ENCODE measurements at places on chromosomes 11 and 22.

DNA sequence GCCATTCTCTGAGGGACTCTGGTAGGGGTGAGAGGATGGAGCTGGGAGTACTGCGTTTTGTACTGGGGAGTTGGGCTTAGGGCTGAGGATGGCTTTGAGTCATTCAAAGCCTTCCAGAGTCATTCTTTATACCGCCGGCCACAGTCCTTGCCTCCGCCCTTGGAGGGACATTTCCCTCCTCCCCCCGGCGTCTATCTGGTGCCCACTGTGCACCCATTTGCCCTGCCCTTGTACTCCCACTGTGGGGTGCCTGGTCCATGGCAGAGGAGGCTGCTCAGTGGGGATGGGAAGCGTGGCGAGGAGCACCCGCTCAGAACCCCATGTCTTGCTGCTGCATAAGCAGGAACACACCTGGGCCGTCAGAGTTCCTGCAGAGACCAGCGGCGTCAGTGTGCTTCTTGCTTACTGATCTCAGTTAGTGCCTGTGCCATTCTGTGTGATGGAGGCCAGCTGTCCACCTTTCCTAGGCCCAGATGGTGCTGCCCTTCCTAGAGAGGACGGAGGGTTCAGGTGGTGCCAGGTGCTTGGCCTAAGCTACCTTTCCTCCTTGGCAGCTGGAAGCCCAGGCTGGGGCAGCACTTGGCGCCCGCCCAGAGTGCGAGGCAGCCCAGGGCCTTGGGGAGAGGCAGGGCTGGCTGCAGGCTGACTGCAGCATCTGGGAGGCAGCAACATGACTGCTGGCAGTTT is 23.3 kb upstream of the TMEM191C start:
- no peak for DNase-seq

DNA sequence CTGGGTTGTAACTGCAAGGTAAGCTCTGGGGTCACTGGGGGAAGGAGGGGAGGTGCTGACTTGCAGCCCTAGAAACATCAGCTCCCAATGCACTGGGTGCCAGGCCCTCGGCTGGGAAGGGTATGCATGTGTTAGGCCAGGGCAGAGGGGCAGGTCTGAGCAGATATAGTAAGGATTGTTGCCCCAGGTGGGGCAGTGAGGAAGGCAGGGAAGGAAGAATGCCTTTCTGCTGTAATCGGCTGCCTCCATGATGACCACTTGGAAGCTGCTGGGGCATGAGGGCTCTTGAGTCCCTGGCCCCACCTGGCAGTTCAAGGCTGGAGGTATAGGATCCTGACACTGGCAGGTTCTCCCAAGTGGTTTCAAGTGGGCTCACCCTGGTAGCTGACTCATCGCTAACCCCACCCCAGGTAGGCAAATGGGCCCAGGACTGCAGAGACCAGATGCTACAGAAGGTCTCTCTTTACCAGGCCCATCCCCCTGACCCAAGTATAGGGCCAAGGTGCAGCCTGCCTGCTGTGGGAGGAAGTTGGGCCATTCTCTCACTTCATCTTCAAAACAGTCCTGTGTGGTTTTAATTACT is 56.7 kb downstream of the TIMP3 start:
- no peak for DNase-seq

GRCh38 chr11:122900587-122901202 is 18.1 kb downstream of the JHY start:
- no peak for DNase-seq

DNA sequence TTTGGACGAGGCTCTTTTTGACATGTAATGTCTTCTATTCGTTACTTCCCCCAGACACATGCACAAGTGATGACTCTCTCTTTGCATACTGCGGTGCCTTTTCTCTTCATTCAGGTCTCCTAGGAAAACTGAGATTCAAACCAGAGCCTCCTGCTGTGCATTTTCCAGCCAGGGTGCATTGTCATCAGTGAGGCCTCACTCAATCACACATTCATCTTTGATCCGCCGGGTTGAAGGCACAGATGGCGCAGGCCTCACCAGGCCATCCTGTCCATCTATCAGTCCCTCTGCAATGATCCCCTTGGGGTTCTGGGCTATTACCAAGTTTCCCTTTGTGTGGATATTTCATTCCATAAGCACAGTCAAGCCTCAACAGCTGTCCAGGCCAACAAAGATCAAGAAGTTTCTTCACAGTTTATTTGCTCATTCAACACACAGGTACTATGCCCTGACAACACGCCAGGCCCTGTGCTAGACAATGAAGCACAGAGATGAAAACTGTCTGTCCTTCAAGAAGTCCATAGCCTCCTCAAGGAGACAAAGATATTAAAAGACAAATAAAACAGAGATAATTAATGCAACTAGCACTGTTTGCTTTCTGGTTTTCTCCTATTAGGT is 107.8 kb downstream of the LARGE1 start:
- no peak for DNase-seq

DNA sequence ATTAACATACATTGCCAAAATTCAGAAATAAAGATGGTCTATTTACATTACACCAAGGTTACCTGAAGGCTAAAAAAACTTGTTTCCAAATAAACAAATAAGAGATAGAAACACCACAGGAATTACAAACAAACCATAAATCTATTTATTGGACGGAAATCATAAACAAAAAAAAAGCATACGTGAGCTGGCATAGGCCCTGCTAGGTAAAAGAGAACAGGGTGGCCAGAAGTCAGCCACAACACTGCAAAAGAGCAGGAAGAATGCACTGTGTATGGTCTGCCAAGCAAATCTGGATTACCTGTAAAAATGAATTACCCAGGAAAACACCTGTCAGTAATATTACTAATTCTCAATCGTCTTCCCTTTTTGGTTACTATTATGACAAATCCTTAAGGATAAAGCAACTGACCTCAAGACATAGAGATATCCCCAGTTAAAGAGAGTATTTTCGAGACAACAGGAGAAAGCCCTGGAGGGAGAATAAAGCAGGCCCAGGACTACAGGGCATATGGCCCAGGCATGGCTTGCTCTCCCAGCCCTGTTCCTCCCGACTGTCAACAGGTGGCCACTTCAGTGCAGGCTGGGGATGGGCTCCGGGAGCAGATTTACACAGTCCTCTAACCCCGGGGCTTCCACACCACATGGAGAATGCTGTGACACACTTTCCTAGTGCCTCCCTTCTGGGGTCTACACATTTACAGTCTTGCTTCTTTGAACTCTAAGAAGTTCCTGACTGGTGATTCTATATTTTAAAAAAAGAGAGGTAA is 18.0 kb downstream of the PPP2R1B start:
- no peak for DNase-seq

- no peak for DNase-seq
Measured at GRCh38 chr11:9855579-9856287, 191.9 kb downstream of the SWAP70 start.

DNA sequence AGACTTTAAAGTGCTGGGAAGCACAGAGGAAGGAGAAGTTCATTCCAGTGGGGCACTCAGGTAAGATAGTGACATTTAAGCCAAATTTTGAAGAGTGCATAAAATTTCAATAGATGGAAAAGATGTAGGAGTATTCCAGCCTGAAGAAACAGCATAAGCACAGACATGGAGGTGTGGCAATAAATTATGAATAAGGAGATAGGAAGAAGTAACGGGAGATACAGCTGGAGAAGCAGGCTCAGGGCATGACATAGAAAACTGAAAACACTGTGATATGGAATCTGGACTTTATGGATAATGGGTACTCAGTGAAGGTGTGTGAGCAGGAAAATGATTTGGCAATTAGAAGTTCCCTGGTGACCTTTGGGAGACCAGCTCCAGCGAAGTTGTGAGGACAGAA is 33.3 kb downstream of the P4HA3 start:
- DNase-seq = no peak

- DNase-seq = no peak
Measured at GRCh38 chr22:22099194-22099486, 116.6 kb upstream of the TOP3B start.

GRCh38 chr11:9146477-9146876 is 55.1 kb upstream of the SCUBE2 start:
- DNase-seq = no peak

GRCh38 chr11:105049481-105049880 is 4.3 kb upstream of the CARD16 start:
- DNase-seq = no peak

- DNase-seq = no peak
Measured at GRCh38 chr11:69059985-69060384, 11.3 kb downstream of the TPCN2 start.

GRCh38 chr11:126163074-126163700 is 48.3 kb downstream of the RPUSD4 start:
- DNase-seq = no peak

GRCh38 chr11:37512156-37512780 is 914.2 kb upstream of the RAG2 start:
- no peak for DNase-seq

DNA sequence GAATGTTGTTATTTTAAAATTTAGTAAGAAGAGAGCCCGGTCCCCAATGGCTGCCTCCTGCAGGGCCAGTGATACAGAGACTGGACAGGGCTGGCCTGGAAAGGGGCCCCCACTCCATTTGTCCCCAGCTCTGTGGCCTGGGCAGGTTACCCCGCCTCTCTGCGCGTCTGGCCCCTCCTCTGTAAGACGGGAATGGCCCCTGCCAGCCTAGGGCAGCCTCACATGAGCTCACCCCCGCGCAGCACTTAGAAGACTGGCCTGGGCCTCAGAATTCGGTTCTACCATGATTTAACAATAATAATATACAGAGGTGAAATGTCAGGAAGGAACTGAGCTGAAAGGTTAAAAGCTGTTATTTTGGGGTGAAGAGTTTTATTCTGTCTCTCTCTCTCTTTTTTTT is 1.3 kb downstream of the APOBEC3G start:
- DNase-seq = no peak

DNA sequence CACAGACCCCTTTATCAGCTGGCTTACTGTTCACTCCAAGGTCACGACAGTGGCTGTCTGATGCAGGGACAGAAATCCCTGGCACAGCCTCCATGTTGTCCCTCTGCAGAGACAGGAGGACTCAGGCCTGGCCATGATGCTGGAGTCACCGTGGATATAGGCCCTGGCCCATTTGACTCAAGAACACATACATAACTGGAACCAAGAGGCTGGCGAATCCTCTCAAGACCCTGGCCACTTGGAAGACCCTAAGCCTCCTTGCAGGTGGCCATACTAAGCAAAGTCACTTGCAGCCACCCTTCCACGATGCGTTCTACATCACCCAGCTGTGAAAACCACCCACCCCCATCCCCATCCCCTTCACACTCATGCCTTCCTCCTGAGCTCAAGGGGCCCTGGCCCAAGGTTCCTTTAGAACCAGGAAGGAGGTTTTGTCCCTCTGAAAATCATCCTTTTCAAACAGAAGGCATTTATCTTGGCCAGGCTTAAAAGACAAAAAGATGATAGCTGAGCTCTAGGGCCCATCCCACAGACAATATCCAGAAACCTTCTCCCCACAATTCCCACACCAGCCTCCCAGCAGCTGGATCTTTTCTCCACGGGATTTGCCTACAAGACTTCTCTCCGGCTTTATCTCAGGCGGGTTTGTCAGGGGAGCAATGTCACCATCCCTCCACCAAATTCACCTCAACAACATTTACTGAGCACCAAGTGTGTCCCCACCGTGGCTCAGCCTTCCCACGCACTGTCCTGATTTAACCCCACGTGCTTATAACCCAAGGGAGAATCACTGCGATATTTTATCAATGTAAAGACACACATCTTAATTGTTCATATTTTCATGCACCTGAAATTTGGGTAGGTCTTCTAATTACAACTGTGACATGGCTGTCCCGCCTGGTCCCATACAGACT is 123.4 kb upstream of the SERPIND1 start:
- DNase-seq = no peak

DNA sequence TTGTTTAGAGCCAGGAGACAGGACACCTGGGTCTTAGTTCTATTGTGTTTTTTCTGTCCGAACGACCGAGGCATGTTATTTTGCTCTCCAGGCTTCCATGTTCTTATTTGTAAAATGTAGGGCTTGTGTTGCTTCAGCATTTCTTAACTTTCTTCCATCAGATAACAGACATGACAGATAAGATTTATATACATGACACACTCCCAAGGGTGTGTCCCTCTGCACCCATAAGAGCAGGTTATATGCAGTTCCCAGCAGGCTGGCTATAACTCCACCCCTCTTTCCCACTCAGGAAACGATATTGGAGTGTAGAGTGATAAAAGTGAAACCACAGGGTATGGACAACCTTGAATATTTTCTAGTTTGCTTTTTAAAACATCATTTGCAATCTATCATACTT is 65.8 kb downstream of the APIP start:
- DNase-seq = no peak

GRCh38 chr11:47469361-47470179 is 20.6 kb upstream of the RAPSN start:
- no peak for DNase-seq

- no peak for DNase-seq
Measured at GRCh38 chr11:8327761-8328192, 64.1 kb upstream of the LMO1 start.

DNA sequence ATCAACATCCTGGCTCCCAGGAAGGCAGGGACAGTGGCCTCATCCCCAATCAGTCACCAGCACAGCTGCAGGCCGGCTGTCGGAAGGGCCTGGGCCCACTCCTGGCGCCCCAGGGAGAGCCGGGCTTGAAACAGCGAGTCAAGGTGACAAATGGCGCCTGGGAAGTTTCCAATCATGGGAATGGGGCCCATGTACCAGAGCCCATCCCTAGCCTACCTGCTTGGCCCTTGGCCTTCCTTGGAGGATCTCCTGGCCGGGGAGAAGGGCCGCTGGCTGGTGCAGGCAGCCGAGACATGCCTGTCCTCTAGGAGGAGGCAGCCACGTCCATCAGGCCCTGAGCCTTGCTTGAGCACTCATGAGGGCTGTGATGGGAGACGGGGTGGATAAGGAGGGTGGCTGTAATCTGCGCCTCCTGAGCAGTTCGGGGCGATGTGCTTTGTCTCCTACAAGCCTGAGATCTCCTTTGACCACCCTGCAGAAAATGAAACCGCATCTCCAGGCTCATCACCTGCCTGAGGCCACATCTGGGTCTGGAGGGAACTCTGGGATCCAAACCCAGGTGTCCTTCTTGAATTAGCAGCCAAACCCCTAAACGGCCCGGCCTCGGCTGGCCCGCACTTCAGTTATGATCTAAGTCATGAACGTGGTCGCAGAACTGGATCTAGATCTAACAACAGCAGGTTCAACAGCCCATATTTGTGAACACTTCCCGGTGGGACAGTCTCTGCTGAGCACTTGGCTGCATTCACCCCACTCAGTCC is 862.0 kb downstream of the TBC1D22A start:
- DNase-seq = no peak

- no peak for DNase-seq
Measured at GRCh38 chr11:117918366-117919255, 10.6 kb downstream of the TMPRSS13 start.

DNA sequence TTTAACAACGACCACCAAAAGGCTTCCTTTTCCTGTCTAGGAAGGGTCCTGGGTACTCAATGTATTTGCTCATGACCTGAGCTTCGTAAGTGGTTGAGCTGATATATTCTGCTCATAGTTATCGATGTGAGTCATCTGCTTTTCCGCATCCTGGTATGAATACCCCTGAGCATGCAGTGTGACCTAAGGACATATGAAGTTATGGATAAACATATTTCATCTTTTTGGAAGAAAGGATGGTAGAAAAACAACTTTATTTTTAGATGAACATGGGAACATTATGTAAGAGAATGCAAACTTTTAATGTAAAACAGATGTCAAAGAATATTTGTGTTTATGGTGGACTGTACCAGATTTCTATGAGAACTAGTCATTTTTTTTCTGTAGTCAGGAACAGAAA is 28.4 kb downstream of the TRPC6 start:
- DNase-seq = no peak
